ENCODE measurements at places on chromosomes 6 and 20.

DNA sequence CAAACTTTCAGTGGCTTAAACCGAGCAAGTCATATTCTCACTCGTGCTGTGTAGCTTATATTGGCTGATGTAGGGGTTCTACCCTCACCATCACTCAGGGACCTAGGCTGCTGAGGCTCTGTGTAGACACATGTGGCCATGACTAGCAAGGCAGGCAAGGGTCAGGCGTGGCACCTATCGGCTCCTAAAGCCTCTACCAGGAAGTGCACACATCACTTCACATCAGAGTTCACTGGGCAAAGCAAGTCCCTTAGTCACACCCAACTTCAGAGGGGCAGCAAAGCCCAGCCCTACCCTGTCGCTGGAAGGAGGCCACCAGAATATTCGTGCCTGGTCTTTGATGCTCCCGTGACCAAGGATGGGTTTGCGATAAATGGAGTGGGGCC, 42.9 kb downstream of the PPP1R14C start:
- DNase-seq, result no peak

- DNase-seq, result peak; percentile 86
Measured at GRCh38 chr6:36912586-36912985, 26.8 kb downstream of the C6orf89 start.

DNA sequence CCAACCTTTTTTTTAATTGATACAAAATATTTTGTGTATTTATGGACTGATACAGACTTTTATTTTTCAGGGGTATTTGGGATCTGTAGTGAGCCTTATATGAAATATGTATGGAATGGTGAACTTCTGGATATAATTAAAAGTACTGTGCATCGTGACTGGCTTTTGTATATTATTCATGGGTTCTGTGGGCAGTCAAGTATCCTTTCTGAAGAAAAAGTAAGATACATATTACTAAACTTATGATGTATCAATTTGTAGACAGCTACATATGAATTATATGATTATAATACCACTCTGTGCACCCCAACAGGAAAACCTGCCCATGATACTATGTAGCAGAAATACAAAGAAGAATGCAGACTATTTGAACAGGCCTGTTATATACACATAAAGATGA, 47.2 kb downstream of the FIG4 start:
- DNase-seq, result no peak

DNA sequence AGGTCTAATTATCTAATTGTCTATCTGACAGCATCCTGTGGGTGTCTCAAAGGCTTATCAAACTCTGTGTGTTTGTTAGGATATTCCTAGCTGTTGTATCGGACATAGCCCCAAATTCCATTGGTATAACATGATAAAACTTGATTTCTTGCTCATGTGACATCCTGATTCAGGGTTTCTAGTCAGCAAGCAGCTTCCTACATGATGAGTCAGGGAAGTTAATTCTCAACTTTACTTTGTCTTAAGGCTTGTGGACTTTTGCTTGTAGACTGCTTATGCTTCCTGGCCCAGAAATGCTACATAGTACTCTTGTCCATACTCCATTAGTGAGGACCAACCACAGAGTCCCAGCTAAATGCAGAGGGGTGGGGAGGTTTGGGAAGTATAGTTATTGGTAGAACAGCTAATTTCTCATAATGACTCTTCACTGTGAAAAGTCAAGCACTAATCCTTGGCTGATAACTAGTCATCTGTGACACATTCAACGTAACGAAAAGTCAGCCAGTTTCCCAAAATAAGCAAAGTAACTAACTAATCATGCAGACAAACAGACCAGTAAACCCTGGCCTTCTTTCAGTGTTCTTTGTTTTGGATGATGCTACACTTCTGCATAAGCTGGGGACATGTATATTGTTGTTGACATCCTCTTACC, 25.8 kb downstream of the NKAIN2 start:
- peak; percentile 65 for DNase-seq

GRCh38 chr6:705047-705446, 12.1 kb upstream of the EXOC2 start:
- DNase-seq, result no peak

- DNase-seq, result no peak
Measured at GRCh38 chr6:108541843-108542759, 18.6 kb upstream of the FOXO3 start.

DNA sequence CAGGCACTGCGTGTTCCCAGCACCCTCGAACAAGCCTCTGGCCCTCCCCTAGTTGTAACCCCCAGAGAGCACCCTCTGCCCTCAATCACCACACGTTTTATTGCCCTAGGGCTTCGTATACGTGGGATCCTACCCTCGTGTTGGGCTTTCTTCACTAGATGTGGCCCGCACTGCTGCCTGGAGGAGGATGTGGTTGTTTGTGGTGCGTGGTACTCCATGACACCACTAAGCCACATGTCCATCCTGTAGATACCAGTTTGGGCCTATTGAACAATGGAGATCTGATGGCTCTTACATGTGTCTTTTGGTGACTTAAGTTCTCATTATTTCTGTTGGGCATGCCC, 17.0 kb downstream of the SLC2A4RG start:
- DNase-seq, result no peak

- no peak for DNase-seq
Measured at GRCh38 chr6:35495258-35496035, 1.4 kb downstream of the TEAD3 start.

DNA sequence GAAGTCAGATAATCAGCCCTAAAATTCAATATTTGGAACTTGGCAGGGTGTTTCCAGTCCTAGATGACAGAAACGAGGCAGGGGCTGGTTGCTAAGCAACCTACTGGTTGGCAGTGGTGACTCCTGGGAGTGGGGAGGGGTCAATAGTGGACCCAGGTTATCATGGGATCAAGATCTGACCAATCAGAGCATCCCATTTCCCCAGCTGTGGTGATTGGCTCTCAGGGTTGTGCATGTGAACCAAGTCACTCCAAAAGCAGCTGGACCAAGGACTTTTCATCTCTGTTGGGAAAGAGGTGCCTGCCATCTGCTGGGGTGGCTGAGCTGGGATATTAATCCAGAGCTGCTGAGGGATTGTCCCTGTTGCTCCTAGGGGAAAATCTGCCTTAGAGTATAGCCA, 253.4 kb downstream of the PREX1 start:
- DNase-seq, result no peak

DNA sequence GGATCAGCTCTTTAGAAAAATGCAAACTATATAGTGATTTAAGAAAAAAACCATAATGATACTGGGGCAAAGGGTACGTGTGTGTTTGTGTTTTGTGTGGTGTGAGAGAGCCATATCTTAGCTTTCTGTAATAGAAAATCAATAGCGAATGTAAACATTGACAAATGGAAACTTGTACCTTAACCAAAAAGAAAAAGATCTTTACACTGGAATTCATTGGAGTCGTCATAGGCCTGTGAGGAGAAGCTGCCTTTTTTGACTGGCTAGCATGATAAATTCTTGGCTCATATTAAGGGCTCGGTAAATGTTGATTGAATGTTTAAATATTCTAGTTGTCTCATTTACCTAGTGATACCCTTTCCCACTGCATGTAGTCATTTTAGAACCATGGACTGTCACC, 161.8 kb upstream of the ASCC3 start:
- DNase-seq, result no peak
